ENCODE measurements at places on chromosomes 12 and 14.

DNA sequence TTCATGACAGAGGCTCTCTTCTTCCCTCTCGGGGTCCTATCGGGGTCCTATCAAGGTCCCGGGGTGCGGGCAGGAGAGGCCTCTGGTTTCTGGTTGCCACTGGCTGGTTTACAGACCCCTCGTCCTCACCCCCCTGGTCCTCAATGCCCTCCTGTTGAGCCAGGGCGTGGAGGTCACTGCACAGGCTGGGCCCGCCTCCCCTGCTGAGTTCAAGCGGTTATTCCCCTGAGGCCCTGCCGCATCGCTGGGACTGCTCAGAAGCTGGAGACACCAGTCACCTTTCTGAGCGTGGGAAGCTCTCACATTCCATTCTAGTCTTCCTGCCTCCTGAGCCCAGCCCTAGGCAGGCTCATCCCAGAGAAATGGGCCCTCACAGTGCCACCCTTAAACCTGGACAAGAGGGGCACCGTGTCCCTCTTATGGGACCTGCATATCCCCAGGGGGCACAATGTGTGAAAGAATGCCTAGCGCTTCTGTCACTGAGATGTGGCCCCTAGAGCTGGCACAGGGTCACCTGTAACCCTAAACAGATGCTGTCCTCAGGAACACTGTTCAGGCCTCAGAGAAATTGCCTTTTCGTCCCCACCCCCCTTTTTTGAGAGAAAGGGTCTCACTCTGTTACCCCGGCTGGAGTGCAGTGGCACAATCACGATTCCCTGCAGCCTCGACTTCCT lies 177.7 kb upstream of the RGS6 start:
- H3K4me3 ChIP-seq = no peak overlapping the region
- no peaks in the 10 kb centered on the region for H3K4me1 ChIP-seq
- DNase-seq = no peak
- no peak overlapping the region for H3K27ac ChIP-seq
- H3K36me3 ChIP-seq = no peaks in the 10 kb centered on the region

DNA sequence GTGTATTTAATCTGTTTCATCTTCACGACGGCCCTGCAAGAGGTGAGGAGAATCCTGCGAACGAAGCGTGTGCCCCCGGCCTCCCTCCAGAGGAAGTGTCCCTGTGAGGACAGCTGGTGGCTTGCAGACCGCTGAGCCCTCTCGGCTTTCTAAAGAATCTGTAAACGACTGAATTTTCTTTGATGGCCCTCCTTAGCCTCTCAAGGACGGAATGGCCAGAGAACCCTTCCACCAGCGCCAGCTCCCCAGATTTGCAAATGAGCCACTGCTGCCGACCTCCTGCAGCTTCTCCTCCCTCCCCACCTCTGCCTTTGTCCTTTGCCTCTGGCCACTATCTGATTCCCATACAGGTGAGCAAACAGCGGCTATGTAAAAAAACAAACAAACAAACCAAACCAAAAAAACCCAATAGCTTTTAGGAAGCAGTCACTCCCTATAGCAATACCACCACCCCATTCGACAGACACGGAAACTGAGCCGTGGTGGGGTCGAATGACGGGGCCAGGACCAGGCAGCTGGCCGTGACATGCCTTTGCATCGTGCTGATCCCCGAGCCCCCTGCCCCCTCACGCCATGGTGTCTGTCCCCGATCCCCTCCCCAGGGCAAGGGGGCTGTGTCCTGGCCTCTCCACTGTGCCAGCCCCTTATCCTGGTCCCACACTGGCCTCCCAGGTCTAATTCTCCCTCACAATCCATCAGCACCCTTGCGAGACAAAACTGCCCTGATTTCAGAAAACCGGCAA lies 23.6 kb downstream of the RFLNA start:
- DNase-seq = no peak
- peaks cover 2% of the 10 kb centered on the region for H3K4me1 ChIP-seq
- H3K27ac ChIP-seq = no peak overlapping the region
- H3K36me3 ChIP-seq = peaks cover under 1% of the 10 kb centered on the region
- H3K27me3 ChIP-seq = peaks cover 8% of the 10 kb centered on the region
- no peak overlapping the region for H3K4me3 ChIP-seq

DNA sequence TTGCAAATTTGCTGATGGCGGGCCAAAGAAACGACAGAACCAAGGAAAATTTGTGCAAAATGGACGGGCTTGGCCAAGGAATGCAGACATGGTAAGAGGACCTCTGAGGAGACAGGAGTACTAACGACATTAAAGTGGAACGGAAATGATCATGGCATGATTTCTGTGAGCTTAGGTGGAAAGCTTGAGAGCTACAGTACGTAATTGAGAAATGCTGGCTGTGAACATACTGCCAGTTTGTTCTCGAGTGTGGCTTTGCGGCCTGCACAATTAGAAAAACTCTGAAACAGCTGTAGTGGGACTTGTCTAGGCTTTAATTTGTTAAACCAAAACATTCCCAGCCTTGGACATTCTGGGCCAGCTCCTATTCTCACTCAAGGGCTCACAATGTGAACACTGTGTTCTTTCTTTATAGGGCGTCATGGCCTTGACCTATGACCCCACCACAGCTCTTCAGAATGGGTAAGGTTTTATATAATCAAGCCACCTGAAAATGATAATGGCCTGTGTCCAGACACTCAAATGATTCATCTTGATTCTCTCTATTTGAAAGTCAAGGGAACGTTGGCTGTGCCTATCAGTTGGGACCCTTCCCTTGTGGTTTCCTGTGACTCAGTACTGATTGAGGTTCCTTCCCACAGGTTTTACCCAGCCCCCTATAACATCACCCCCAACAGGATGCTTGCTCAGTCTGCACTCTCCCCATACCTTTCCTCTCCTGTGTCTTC lies 48.5 kb downstream of the BAZ2A start:
- H3K4me1 ChIP-seq = peaks cover 3% of the 10 kb centered on the region
- peak; percentile 38 for DNase-seq
- no peak overlapping the region for H3K27ac ChIP-seq
- no peak overlapping the region for H3K4me3 ChIP-seq
- H3K27me3 ChIP-seq = no peaks in the 10 kb centered on the region

DNA sequence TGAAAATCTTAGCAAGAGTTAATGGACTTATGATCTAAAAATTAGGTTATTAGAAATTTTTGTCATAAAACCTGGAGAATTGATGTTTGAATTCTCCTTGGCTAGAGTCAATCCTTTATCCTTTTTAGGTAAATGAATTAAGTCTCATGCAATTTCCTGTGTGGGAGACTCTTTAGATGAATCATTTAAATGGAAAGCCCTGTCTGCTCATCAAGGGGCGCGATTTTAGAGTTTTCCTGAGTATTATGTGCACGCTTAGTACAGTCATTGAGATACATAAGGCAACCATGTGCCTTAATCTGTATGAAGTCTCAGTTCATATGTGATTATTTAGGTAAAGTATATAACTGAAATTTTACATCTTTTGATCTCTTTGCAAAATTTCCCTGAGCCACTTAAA lies 974.7 kb downstream of the NRXN3 start:
- no peaks in the 10 kb centered on the region for H3K27me3 ChIP-seq
- H3K27ac ChIP-seq = no peak overlapping the region
- H3K4me3 ChIP-seq = no peak overlapping the region
- no peak for DNase-seq
- H3K4me1 ChIP-seq = no peaks in the 10 kb centered on the region
- H3K36me3 ChIP-seq = no peaks in the 10 kb centered on the region

- no peak overlapping the region for H3K27ac ChIP-seq
- H3K4me3 ChIP-seq = no peak overlapping the region
- H3K36me3 ChIP-seq = no peaks in the 10 kb centered on the region
- no peaks in the 10 kb centered on the region for H3K27me3 ChIP-seq
- DNase-seq = no peak
Observed at GRCh38 chr14:29235991-29236390, 469.4 kb downstream of the FOXG1 start.

DNA sequence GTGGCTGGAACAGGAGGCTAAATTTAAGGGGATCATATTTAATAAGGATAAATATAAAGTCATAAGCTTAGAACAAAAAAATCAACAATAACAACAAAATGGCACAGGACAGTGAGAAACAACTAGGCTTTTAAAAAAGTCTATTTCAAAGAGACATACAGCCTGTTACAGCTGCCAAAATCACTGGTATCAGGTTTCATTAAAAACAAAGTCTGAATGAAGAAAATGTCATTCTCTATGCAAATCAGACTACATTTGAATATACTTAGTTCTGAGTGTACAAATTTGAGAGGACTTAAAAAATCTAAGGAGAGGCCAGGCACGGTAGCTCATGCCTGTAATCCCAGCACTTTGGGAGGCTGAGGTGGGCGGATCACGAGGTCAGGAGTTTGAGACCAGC lies 44.0 kb downstream of the TFCP2 start:
- H3K36me3 ChIP-seq = peaks cover 13% of the 10 kb centered on the region
- no peaks in the 10 kb centered on the region for H3K27me3 ChIP-seq
- H3K4me3 ChIP-seq = no peak overlapping the region
- no peaks in the 10 kb centered on the region for H3K4me1 ChIP-seq

- no peak overlapping the region for H3K4me3 ChIP-seq
- no peaks in the 10 kb centered on the region for H3K27me3 ChIP-seq
- no peak for DNase-seq
- no peaks in the 10 kb centered on the region for H3K4me1 ChIP-seq
- H3K27ac ChIP-seq = no peak overlapping the region
- no peaks in the 10 kb centered on the region for H3K36me3 ChIP-seq
Observed at GRCh38 chr12:69265205-69265604, 25.8 kb downstream of the CPSF6 start.

DNA sequence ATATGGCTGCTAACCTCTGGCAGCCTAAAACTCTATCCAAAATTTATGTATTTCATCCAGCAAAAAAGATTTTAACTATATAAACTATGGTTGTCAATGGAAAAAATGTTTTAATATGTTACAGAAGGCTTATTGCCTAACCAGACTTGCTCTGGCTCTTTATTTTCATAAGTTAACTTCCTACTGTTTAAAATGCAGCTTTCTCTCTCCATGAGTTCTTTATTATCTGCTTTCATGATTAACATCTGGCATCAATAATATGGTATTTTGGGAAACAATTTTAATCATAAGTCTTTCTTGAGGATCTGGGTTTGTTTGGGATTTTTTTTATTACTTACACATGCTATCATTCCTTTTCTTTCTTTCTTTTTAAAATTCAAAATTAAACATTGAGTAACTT lies 20.5 kb downstream of the KERA start:
- no peak overlapping the region for H3K4me3 ChIP-seq
- H3K27ac ChIP-seq = no peak overlapping the region
- H3K27me3 ChIP-seq = no peaks in the 10 kb centered on the region

GRCh38 chr12:2194571-2194970 lies 141.8 kb downstream of the CACNA1C start:
- H3K36me3 ChIP-seq = no peaks in the 10 kb centered on the region
- DNase-seq = no peak
- no peaks in the 10 kb centered on the region for H3K27me3 ChIP-seq

DNA sequence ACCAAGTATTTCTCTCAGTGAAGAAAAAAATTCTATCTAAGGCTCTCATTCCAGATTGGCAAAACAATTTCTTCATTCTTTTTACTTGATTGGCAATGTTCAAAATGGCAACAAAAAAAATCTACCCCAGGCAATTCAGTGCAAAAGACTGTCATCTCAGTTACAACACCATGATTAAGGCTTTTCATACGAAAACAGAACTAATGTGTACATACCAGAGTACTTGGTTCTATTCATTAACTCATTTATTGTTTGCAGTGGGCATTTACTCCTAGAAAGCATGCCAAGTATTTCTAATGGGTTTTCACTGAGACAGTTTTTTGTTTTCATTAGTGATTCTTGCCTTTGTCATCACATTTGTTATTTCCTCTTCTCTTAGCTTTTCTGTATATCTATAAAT lies 33.0 kb downstream of the DBX2 start:
- no peaks in the 10 kb centered on the region for H3K27me3 ChIP-seq
- no peak overlapping the region for H3K4me3 ChIP-seq
- H3K4me1 ChIP-seq = no peaks in the 10 kb centered on the region
- H3K27ac ChIP-seq = no peak overlapping the region
- no peak for DNase-seq

- no peak overlapping the region for H3K4me3 ChIP-seq
- no peaks in the 10 kb centered on the region for H3K27me3 ChIP-seq
- DNase-seq = no peak
- no peaks in the 10 kb centered on the region for H3K36me3 ChIP-seq
- H3K27ac ChIP-seq = no peak overlapping the region
- peaks cover 16% of the 10 kb centered on the region for H3K4me1 ChIP-seq
Observed at GRCh38 chr12:67625004-67625403, 23.5 kb upstream of the DYRK2 start.

DNA sequence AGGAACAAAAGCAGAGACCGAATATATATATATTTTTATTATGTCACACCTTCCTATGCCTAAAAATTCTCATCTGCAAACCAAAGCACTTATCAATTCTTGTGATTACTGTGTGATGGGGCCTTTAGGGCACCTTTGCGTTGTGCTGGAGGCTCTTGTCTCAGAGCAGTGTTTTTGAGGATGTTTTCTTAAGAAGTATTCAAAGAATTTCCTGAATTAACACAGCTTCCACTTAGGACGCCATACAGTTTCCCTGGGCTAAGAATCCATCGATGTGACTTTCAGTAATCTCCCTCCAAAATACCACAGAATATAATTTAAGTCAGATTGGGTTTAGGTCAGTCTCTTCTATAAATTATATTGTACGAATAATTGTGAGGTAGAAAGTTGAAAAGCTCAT lies 22.0 kb upstream of the HIF1A start:
- no peak overlapping the region for H3K27ac ChIP-seq
- H3K36me3 ChIP-seq = no peaks in the 10 kb centered on the region
- H3K4me3 ChIP-seq = no peak overlapping the region
- no peak for DNase-seq
- H3K27me3 ChIP-seq = no peaks in the 10 kb centered on the region

GRCh38 chr14:74905595-74906142 lies 17.4 kb downstream of the RPS6KL1 start:
- H3K4me3 ChIP-seq = no peak overlapping the region
- peak; percentile 60 for DNase-seq
- no peaks in the 10 kb centered on the region for H3K27me3 ChIP-seq
- no peak overlapping the region for H3K27ac ChIP-seq
- peaks cover 52% of the 10 kb centered on the region for H3K36me3 ChIP-seq

GRCh38 chr12:3320881-3321509 lies 170.0 kb upstream of the PRMT8 start:
- no peak overlapping the region for H3K4me3 ChIP-seq
- H3K27me3 ChIP-seq = no peaks in the 10 kb centered on the region
- H3K36me3 ChIP-seq = no peaks in the 10 kb centered on the region
- no peak for DNase-seq

GRCh38 chr14:53921027-53921426 lies 35.6 kb downstream of the BMP4 start:
- no peak overlapping the region for H3K4me3 ChIP-seq
- no peak overlapping the region for H3K27ac ChIP-seq
- DNase-seq = no peak
- no peaks in the 10 kb centered on the region for H3K27me3 ChIP-seq

DNA sequence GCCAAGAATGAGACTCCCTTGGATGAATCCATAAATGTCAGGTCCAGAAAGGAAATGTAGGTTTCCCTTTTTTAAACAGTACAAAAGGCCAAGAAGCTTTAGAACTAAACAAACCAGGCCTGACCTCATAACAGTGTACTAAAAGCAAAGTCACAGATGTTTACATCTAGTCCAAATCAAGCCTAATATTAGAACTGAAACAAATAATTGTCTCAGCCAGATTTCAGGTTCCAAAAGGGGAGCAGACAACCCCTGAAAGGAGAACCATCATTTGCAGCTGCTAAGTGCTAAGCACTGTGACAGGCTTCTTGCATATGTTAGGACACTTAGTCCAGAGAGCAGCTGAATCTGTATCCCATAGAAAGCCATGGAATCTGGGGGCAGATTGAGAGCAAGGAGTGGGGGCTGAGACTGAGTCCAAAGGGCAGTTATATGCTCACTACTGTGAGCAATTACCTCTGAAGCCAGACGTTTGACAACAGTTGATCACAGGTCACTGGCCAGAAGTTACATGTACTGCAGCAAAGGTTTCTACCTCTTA lies 90.1 kb downstream of the STXBP6 start:
- no peak overlapping the region for H3K27ac ChIP-seq
- H3K4me1 ChIP-seq = no peaks in the 10 kb centered on the region

All from thymus (tissue), 14 donors.